ENCODE measurements at places on chromosomes 3 and 15.
A peak's percentile ranks its signal among the peaks of the same experiment; 100 is the strongest.

DNA sequence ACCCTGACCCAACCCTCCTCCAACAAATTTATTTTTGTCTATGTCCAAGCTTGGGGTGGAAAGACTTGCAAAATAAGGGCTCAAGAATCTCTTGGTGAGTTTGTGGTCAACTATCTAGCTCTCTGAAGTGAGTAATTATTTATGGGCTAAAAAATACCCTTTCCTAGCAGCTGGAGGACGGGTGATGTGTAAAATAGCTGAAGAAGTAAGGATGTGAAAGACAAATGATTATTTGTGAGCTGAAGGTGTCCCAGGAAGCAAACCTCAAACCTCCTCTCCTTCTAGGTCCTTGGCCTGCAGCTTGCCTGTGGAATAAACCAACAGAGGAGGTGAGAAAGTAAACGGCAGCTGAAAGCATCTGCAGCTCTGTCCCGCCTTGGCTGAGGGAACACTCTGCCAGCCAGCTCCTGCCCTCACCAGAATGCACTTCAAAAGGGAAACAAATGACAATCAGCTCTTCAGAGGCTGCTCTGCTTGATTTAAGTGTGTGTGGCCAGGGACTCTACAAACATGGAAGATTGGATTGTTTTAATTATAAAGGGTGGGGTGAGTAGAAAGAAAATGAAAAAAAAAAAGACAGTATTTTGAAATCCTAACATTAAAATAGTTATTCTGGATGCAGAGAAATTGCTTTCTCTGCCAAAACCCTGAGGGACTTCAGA lies 60.3 kb downstream of the TM4SF4 start:
- peak; percentile 26 for DNase-seq

DNA sequence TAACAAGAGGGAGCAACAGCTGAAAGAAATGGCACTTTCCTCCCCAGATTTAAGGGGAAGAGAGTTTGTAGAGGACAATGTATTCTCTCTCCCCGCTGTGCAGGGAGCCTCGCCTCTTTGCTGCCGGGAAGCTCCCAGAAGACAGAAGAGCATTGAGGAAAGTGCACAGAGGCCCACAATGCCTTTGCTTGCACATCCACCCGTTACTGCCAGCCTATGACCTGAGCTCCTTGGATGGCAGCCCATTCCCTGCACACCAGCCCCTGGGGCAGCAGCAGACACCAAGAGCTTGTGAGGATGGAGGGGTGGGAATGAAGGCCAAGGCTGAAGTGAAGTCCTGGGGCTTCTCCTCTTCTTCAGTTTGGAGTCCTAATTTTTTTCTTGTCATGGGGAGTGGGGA lies 67.0 kb downstream of the CLDN11 start:
- DNase-seq, result no peak

DNA sequence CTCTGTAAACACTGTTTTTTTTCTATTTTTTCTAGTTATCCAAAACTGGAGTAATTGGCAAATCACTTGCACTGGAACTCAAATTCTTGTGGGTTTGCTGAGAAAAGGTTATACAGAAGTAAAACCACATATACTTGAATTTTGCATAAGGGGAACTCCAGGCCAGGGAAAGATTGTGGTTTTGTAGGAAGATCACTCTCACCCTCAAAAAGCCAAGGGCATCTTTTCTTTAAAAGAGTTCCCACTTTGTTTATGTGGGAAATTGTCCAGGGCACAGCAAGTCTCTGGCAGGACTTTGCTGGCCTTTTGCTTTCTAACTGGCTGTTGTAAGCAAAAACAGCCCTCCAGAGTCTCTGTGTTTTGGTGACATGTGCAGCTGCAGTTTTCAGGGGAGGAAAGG lies 340.3 kb upstream of the RBMS3 start:
- DNase-seq, result peak; percentile 40

DNA sequence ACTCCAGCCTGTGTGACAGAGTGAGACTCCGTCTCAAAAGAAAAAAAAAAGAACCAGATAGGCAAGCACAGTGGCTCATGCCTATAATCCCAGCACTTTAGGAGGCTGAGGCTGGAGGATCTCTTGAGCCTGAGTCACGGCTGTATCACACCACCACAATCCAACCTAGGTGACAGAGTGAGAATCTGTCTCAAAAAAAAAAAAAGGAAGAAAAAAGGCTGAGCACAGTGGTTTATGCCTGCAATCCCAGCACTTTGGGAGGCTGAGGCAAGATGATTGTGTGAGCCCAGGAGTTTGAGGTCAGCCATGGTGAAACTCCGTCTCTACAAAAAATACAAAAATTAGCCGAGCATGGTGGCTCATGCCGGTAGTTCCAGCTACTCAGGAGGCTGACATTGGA lies 5.6 kb upstream of the NICN1 start:
- DNase-seq, result no peak

Measured in lung microvascular endothelial cell (primary cell).